ENCODE measurements at places on chromosomes 16 and 17.

- DNase-seq = no peak
These were observed 2.5 kb upstream of the CYB561 start for GRCh38 chr17:63448655-63449054.

DNA sequence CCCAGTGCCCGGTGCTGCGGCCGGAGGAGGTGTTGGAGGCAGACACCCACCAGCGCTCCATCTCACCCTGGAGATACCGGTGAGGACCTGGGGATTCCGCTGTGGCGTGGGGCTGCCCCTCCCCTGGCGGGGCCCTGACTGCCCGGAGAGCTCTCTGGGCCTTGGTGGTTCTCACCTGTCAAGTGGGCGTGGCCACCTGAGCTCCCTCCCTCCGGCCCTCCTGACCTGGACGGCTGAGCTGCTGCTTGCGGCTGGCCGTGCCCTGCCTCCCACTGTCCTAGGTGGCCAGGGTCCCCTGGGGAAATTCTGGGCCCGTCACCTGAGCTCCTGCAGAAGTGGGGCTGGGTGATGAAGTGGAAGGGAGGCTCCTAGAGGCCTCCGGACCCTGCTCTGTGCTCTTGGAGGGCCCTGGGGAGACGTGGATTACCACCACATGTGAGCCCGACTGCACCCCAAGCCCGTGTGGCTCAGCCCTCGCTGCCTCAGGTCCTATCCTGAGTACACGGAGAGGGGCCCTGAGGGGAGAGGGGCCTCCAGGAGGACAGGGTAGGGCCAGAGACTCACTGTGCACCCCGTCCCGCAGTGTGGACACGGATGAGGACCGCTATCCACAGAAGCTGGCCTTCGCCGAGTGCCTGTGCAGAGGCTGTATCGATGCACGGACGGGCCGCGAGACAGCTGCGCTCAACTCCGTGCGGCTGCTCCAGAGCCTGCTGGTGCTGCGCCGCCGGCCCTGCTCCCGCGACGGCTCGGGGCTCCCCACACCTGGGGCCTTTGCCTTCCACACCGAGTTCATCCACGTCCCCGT, 1.1 kb downstream of the IL17C start:
- no peak for DNase-seq

DNA sequence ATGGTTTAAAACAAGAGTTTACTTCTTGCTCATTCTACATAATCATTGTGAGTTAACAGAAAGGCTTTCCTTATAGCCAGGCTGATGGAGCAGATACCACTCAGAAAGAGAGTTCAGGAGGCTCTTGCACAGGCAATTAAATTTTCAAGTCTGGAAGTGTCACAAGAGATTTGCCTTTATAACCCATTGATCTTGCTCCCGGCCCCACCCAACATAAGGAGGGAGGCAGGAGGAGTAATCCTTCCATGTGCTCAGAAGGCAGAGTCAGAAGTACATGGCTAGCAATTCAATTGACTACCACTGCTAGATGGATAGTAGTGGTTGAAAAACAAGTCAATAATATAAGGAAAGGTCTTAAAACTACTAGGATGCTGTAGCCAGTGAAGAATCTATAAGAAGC, 346.3 kb upstream of the CDH11 start:
- DNase-seq = no peak

- DNase-seq = no peak
These were observed 17.8 kb downstream of the SMARCE1 start for GRCh38 chr17:40629842-40630241.

- no peak for DNase-seq
These were observed 32.2 kb downstream of the FAM222B start for GRCh38 chr17:28810437-28810836.

DNA sequence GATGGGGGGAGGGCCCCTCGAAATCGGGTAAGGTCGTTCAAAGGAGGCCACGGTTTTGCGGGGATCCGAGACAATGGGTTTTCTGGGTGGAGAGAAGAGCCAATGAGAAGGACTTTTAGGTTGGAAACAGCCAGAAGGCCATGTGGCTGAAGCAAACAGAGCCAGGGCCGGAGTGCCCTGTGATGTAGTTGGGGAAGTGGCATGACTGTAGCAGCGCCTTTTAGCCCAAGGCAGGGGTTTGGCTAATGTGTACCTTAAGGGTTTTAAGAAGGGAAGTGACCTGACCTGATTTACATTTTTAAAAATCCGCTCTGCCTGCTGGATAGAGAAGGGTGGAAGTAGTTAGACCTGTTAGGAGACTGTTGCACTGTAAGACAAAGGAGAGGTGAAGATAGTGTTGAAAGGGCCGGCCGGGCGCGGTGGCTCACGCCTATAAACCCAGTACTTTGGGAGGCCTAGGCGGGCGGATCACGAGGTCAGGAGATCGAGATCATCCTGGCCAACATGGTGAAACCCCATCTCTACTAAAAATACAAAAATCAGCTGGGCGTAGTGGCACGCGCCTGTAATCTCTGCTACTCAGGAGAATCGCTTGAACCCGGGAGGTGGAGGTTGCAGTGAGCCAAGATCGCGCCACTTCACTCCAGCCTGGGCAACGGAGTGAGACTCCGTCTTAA, 1.0 kb downstream of the LYRM1 start:
- peak; percentile 70 for DNase-seq

- DNase-seq = no peak
These were observed 37.9 kb downstream of the HS3ST3A1 start for GRCh38 chr17:13563866-13564265.

- no peak for DNase-seq
These were observed 181.7 kb downstream of the XYLT1 start for GRCh38 chr16:17289050-17289449.

GRCh38 chr17:57478478-57479250, 222.3 kb downstream of the MSI2 start:
- no peak for DNase-seq

GRCh38 chr17:68292689-68293040, 1.4 kb downstream of the ARSG start:
- DNase-seq = no peak
